ENCODE measurements at places on chromosomes 12 and 14.

DNA sequence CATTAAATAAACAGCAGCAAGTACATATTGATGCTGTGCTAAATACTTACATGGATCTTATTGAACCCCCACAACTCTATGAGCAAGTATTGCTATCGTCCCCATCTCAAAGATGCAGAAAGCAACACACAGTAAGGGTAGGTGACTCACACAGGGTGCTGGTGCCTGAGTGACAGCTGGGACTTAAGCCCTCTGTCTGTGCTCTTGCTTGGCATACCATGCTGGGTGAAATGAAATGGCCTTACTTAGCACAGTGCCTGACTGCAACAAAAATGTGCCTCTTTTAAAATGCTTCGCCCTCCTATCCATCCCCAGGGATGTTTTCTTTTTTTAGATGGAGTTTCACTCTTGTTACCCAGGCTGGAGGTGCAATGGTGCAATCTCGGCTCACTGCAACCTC lies 788 bp downstream of the TEX52 start:
- DNase-seq, result no peak

DNA sequence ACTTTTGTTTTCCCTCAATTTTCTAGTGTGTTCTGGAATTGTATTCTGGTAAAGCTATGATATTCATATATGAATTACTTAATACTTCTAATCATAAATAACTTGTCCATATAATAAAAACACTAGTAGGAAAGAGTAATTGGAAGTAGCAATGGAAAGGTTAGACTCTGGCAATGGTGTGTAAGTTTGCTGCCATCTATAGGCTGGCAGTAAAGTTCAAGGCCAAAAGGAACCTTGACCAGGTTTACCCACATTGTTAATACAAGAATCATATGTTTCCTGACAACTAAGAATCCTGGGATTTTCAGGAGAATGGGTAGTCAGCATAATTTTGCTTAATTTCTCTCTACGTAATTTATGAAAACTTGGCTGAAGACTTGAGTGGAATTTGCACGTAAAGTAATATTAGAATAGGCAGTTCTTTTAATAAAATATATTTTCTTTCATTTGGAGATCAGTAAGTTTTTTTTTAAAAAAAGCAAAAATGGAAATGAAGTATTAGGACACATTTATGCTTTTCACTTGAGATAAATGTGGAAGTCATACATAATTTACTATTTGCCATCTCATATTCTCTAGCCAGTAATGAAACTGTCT lies 926.7 kb downstream of the GALC start:
- DNase-seq, result no peak

GRCh38 chr12:107458163-107458562 lies 227.4 kb upstream of the PWP1 start:
- no peak for DNase-seq

GRCh38 chr14:54258382-54258781 lies 138.4 kb upstream of the CDKN3 start:
- no peak for DNase-seq

DNA sequence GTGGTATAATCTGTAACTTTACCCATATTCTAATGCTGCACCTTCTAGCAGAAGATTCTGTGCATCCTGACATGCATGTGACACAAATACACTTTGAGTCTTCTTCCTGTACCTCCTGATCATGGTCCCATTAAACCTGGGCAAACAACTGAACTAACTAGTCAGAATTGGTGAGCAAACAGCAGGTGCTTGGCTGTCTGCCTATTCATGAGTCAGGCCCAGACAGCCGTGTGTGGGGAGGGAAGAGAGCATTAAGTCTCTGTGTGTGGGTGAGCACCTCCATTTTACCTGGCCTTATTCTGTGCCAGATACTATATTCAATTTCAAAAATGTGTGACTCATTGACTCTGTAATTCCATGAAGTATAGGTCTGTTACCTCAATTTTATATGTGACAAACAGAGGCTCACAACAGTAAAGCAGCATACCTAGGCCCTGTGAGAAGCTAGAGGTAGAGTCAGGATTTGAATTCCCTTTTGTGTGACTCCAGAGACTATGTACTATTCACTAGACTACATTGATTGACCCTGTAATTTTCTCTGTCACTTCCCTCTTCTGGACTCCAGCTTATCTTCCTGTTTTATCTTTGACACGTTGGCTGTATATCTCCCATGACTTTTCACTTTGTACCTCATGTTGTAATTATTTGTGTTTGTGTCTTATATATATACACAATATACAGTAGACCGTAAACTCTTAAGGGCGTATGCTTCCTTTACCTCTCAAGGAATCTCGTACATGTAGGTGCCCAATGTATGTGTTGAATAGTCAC lies 32.2 kb downstream of the SUSD6 start:
- DNase-seq, result peak; percentile 83

All from CD4-positive, alpha-beta T cell treated with Interleukin-15 for 4 hours (primary cell).